Stimulated activated CD8-positive, alpha-beta memory T cell treated with anti-CD3 and anti-CD28 coated beads, Interleukin-7, amount 100 ng/mL, for 1 hour (primary cell): ENCODE measurements at places on chromosomes 11 and 22.
A peak's percentile ranks its signal among the peaks of the same experiment; 100 is the strongest.

GRCh38 chr22:38262051-38262795, 10.6 kb downstream of the TMEM184B start:
- DNase-seq, result no peak

DNA sequence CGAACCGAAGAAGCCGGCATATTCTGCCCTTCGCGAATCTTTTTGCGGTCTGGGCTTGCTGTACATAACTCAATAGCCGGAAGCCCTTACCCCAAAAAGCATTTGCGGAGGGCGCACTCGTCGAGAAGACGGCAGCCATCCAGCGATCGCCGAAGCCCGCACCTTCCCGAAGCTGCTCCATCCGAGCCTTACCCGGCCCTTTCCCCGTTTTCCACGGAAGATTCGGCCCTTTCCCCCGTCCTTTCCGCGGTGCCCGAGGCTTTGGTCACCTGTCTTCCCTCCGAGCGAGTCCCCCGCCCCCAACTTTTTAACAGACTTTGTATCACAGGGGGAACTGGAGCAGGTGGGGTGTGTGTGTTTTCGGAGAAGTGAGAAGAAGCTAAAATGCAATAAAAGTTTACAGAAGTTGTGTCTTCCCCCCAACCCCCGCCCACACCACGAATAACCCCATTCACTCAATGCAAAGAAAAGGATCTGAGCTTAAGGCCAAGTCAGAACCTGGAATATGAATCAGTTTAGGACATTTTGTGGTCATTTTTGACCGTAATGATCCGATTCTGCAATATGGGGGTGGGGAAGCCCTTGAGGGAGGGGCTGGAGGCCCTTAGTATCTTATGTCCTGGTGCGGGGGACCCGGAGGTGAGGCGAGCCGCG, 99.0 kb upstream of the HSD17B12 start:
- no peak for DNase-seq

DNA sequence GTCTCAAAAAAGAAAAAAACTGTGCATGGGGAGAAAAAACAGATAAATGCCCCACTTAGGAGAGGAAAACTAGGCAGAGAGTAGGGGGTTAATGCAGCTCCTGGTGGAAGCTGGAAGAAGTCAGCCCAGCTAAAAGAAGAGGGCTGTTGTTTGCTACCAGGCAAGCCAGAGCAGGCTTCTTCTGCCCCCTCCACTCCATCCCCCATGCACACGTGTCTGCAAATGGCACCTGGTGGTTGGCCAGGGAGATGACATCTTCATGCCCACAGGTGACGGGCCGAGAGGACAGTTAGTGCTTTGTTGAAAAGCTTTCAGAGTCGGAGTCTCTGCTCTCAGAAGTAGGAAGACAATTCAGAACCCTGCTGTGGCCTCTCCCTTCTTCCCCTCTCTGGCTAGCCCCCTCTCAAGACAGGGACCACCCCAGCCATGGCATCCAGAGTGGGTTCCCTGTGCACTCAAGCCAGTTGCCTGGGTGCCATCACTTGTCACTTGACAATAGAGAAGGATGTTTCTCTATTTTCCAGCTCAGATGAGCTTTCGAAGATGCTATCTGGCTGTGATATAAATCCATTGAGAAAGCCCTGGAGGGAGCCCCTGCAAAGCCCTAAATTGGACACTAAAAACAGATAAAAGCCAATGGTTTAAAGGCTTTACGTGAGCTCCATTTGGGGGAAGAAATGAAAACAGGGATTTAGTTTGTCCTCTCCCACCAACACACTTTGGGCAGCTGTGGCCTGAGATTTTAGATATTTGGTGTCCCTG, 142.0 kb downstream of the TRIM29 start:
- no peak for DNase-seq

DNA sequence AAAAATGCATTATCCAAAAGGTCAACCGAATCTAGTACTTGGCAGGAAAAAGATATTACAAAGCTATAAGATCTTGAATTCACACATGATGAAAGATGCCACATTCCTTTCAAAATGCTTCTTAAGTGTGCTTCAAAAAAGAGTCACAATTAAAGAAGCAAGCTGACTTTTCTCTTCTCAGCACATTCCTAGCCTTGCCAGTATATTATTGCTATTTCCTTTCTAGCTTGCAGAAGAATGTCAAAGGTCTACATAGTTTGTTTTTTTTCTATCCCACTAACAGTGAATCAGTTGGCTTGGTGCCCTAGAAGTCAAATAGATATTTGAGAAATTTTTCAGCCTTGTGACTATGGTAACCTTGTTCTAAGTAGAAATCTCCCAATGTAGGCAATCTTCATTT, 56.8 kb downstream of the GUCY1A2 start:
- no peak for DNase-seq

GRCh38 chr11:124928942-124929665, 6.7 kb downstream of the HEPACAM start:
- no peak for DNase-seq

DNA sequence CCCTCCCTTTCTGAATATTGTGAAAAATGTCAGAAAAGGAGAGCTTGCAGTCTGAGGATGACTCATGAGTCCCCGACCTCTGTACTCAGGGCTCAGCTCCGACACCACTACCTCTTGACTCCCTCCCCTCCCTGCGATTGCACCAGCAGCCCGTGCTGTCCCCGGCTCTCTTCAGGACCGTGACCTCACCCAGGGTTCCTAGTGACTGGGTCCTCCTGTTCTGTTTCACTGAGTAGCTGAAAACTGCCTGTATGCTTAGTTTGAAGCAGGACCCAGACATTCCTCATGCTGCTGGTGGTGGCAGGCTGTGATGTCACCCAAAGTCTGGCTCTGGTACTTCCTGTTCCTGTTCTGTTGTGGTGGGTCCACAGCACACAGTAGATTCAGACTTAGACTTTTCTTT, 11.7 kb downstream of the PHRF1 start:
- DNase-seq, result peak; percentile 44

DNA sequence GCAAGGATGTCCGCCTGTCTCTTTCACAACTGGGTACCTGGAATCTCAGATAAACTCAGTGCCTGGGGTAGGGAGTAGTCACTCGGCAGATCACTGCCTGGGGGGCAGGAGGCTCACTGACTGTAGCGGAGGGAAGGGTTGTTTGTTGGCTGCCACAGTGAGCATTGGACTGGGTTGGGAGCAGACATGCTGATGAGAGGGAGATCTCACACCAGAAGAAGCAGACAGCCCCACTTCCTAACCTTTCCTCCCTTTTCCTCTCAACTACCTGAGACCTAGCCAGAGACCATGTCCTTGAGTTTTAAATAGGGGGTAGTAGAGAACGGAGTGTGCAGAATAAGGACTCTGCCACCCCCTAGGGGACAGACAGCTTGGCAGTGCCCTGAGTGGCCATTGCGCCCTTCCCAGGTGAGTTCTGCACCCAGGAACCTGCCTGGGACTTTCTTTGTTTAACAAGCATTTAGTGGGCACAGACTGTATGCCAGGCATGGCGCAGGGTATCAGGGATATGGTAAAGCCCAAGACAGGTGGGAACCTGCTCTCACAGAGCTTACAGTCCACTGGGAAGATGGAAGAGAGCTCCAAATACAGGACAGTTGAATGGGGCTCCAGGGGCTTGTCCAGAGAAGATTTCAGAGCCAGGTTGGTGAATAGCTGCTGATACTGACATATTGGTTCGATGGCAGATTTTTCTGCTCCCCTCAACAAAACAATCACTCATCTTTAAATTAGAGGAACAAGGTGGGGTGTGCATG, 115.7 kb upstream of the NNMT start:
- no peak for DNase-seq

- no peak for DNase-seq
These were observed 7.8 kb downstream of the CD3E start for GRCh38 chr11:118312328-118312727.

DNA sequence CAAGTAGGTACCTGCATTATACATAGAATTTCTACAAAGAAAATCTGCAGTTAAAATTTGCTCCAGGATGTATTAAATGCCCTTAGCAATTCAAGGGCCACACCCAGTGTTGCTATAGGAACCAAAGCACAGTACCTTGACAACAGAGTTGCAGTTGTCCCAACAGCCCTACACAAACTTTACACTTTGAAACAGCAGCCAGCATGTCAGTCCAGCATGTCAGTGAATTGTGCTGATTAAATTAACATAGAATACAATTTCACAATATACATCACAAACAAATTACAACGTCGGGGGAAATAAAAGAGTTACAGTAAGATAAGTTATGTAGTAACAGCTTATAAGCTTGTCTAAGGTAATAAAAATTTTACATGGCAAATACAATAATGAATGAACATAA, 389.2 kb downstream of the SOX6 start:
- DNase-seq, result no peak

DNA sequence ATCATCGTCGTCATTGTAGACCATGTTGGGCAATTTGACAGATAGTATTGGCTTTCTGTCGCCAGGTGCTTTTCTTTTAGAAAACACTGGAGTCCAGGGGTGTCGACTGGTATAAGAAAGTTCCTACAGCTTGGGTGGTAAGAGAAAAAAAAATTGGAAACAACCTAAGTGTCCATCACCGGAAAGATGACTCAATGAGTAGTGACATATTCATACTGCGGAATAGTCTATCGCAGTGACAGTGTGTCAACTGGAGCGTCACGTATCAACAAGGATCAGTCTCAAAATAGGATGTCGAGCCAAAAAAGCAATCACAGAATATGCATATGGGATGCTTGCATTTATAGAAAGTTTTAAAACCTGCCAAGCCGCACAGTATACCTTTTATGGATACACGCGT, 157.6 kb downstream of the MN1 start:
- DNase-seq, result no peak

- no peak for DNase-seq
These were observed 4.1 kb upstream of the RNF26 start for GRCh38 chr11:119330237-119330636.

DNA sequence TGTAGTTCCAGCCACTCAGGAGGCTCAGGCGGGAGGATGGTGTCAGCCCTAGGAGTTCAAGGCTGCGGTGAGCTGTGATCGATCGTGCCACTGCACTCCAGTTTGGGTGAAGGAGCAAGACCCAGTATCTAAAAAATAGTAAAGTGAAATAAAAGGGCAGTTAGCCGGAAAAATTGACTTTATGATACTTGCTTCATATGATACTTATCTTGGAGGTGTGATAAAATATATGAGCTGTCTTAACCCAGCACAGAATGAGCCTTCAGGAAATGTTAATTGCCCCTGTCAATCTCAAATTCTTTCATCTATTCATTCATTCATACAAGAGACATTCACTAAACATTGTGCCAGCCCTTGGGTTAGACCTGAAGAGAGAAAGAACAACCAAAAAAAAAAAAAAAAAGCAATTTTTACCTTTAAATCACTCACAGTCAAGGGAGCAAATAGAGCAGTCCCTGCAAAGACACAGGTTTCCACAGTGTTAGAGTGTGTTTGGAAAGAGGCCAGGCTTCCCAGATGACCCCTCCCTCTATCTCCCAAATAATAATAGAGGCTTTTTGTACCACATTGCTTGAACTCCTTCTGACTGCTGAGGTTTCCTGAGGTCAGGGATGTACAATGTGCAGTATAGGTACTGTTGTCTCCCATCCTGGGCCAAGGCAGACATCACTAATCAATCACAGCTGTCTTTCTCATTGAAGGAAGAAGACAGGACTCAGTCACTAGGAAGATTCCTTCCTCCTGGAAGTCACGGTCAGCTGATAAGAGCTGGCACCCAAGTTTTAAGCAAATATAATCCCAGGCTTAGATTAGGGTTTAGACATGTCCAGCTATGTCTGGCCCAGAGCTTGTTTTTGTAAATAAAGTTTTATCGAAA, 454.6 kb downstream of the MIAT start:
- DNase-seq, result no peak

DNA sequence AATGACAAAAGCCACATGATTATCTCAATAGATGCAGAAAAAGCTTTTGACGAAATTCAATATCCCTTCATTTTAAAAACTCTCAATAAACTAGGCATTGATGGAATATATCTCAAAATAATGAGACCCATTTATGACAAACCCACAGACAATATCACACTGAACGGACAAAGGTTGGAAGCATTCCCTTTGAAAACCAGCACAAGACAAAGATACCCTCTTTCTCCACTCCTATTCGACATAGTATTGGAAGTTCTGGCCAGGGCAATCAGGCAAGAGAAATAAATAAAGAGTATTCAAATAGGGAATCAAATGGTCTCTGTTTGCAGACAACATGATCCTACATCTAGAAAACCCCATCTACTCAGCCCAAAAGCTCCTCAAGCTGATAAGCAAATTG, 52.0 kb downstream of the CASP12 start:
- DNase-seq, result no peak

- no peak for DNase-seq
These were observed 1.8 kb upstream of the MAFF start for GRCh38 chr22:38199826-38200559.

DNA sequence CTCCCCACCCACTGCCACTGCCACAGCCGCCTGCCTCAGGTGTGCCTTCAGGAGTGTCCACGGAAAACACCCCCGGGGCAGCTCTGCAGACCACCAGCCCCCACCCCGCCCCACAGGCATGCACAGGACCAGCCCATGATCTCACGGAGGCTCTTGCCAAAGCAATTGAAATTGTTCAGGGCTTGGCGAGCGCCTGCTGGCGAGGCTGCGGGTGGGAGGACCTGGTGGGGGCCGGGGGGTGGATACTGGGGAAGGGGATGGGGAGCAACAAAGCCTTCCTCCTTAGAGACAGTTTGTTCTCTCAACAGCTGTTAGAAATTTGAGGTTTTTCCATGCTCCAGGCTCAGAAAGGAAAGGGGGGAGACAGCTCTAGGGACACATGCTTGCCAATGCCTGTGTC, 274.7 kb downstream of the MN1 start:
- DNase-seq, result no peak

DNA sequence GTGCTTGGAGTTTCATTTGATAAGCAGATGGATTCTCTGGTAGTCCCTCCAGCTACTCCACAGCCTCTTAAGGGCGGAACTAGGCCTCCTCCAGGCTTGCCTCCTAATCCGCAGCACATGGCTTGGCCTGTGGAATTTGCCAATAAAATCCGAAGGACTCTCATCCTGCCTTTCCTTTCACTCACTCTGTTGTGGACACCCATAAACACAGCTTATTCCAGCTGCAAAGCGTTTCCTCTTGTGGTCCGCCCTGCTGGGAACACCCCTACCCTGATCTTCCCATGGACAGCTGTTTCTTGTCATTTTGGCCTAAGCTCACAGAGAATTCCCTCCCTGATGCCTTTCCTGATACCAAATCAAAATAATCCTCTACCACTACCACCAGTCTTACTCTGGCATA, 546.2 kb downstream of the NTM start:
- no peak for DNase-seq

DNA sequence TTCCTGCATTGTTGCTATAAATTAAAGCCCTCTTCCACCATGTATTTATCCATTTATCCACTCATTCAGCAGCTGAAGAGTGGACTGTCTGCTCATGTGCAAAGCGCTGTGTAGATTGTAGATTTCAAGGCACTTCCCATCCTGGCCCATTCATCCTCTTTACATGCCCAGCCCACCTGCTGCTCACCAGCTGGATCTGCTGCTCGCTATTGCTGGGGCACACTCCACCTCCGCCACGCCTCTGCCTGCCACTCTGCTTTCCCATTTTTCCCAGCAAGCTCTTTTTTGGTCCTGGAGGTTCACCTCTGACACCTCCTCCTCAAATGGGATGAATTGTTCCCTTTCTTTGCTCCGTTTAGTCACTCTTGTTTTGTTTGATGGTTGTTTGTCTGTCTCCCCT, 48.3 kb downstream of the CEP164 start:
- DNase-seq, result no peak

- no peak for DNase-seq
These were observed 12.0 kb downstream of the SLC6A5 start for GRCh38 chr11:20611445-20611844.
